HCT116 (cell line): ENCODE measurements at places on chromosomes 2 and 18. TPM values are rescaled to one million over a fixed set of nuclear protein-coding genes. Genes with fewer than 3 reads are reported as not detected.

Gene REG3A
- not detected for total RNA-seq

- H3K4me1 ChIP-seq = no peaks in the 10 kb centered on the region
- 0 out of 2 replicates have a peak, but pooled peaks cover 2% of the 10 kb centered on the region for H3K27me3 ChIP-seq
- no peak within 1 kb of the TSS for H3K27ac ChIP-seq
- DNase-seq = no peak
Measured at GRCh38 chr2:39665811-39666490, at the start of gene TMEM178A. TSS of gene TMEM178A (plus strand) at chr2:39665917. CDS start at chr2:39665975, 58 bp downstream.

Gene FASTKD1
- total RNA-seq = 37.6 TPM

GRCh38 chr18:49618742-49619681, 57.2 kb downstream of the LIPG start:
- peaks cover 6% of the 10 kb centered on the region; the same call in 1 of the 2 replicates for H3K27me3 ChIP-seq
- no peaks in the 10 kb centered on the region for H3K4me1 ChIP-seq
- DNase-seq = no peak

- H3K27me3 ChIP-seq = no peaks in the 10 kb centered on the region
- no peak overlapping the region for H3K4me3 ChIP-seq
- H3K36me3 ChIP-seq = no peaks in the 10 kb centered on the region
- no peak overlapping the region for H3K27ac ChIP-seq
Measured at GRCh38 chr2:24380820-24381219, 20.5 kb upstream of the ITSN2 start.

Gene HAAO
- not detected for total RNA-seq

Gene CREG2
- 0.12 TPM for total RNA-seq

GRCh38 chr2:237315170-237315828, 98.7 kb downstream of the COL6A3 start:
- DNase-seq = no peak
- H3K27ac ChIP-seq = no peak overlapping the region
- no peaks in the 10 kb centered on the region for H3K36me3 ChIP-seq
- H3K27me3 ChIP-seq = peaks cover 4% of the 10 kb centered on the region; the same call in 1 of the 2 replicates
- no peak overlapping the region for H3K4me3 ChIP-seq
